ENCODE measurements at places on chromosomes 3 and 15.

- DNase-seq, result no peak
Observed at GRCh38 chr3:58519668-58520402, 17.2 kb downstream of the ACOX2 start.

DNA sequence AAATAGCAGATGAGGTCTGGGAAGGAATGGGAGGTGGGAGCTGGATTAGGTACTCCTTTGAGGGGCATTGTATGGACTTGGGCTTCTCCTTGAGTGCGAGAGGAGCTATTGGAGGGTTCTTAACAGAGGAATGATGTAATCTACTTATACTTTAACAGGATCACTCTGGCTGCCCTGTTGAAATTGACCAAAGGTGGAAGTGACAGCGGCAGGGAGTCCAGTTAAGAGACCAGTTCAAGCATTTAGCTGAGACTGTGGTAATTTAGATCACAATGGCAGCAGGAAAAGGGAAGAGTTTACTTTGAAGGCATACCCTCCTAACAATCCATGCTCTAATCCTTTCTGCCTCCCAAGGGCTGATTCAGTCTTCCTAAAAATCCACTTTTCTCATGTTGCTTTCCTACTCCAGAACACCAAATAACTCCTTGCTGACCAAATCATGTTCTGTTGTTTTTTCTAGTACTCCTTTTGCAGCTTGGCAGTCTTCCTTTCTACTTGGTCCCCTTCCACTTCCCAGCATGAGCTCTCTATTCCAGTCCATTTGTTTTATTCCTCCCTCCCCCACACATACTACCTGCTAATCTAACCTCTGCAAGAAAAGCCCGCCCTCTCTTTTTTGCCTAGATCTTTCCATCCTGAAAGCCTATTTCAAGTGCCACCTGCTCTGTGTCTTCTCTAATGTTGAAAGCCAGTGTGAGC is 139.4 kb downstream of the NECTIN3 start:
- no peak for DNase-seq

GRCh38 chr3:183244219-183244618 is 8.8 kb upstream of the B3GNT5 start:
- DNase-seq, result no peak

GRCh38 chr3:64188810-64189560 is 36.3 kb downstream of the PRICKLE2 start:
- peak; percentile 81 for DNase-seq

DNA sequence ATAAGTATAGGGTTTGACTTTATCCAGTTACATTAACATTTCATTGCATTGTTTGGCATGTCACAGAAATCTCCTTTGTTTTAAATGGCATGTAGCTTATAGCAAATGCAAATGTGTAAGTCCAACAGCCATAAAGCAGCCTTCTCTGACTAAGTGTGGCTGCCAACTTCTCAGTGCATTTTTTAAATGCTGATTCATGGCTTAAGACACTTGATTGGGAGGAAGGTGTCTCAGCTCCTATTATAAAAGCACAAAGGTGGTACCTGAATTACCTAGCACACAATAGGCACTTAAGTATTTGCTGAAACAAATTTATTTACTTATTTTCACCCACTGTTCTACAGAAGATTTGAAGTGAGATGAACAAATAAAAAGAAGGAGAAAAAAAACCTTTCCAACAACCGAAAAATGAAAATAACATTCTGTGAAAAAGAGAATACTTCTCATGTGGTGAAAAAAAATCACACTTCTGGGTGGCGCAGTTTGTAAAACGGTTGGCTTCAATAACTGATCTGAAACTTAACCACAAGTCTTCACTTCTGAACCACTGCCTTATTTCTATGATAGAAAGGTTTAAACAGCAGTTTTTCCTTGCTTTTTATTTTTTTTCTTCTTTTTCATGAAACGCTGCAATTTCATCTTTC is 105.5 kb upstream of the ICE2 start:
- DNase-seq, result no peak

DNA sequence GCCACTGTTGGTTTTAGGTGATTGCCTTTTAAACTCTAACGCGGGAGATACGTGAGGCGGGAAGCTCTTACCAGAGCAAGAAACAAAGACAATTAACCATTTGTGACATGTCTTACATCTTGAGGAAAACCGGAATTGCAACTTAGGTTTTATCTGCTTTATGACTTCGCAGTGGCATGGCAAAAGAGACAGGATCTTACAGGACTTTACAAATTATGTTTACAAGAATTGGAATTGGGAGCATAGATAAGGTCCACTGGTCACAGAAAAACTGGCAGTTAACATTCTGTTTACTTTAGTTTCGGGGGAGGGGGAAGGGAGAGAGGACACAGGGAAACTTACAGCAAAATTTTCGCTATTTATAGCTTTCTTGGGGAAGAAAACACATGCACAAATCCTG is 1119.6 kb downstream of the ZPLD1 start:
- no peak for DNase-seq

DNA sequence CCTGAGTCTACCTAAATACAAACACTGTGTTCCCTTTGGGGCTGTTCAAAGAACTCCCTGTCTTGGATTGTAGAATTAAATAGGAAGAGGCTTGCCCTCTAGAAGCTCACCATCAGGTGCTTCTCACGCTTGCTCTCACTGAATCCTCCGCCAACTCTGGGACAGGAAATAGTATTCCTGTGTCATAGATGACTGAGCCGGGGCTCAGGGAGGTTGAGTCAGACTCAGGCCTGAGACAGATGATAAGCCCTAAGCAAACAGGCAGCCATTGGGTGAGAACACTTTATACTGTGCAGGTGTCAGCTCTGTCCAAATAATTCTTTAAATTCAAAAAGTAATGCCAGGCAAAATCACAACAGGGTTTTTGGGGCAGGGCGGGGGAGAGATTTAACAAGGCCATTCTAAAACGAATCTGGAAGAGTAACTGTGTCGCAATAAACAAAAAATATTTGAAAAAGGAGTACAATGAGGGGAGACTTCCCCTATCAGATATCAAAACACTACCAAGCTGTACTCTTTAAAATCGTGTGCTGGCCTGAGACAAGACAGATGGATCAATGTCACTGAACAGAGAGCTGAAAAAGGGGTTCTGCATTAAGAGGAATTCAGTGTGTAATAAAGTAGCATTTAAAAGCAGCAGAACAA is 59.0 kb downstream of the EPHB3 start:
- no peak for DNase-seq

DNA sequence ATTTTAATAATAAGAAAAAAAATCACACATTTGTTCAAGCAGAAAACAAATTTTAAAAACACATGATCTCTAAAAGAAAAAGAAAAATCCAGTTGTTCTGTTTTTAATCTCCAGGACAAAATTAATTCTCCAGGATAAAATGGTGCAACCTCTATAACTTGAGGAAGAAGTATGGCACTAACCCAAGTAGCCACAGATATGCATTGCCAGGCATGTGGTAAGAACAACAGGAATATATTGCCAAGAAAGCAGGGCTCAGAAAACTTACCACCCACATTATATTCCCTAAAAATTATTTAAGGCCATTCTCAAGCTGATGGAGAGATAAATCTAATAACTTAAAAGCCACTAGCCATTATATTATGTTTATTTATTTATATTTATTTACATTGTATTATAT is 295.7 kb upstream of the TMCO5A start:
- DNase-seq, result no peak

DNA sequence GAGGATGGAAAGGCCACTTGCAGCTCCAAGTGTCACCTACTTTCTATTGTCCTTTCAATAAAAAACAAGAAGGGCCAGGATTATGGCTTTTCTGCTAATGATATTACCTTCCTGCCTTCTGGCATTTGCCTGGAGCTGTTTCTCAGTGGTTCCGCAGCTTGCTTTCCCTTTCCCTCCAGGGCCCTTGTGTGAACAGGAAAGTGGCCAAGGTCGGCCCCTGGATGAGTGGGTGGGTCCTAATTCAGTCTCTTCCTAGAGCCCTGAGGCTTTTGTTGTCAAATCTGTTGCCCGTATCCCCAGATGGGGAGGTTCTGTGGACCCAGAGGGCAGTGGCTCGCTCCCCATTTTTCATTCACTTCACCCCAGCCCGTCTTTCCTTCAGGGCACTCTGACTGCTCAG is 64.2 kb upstream of the UMPS start:
- no peak for DNase-seq

DNA sequence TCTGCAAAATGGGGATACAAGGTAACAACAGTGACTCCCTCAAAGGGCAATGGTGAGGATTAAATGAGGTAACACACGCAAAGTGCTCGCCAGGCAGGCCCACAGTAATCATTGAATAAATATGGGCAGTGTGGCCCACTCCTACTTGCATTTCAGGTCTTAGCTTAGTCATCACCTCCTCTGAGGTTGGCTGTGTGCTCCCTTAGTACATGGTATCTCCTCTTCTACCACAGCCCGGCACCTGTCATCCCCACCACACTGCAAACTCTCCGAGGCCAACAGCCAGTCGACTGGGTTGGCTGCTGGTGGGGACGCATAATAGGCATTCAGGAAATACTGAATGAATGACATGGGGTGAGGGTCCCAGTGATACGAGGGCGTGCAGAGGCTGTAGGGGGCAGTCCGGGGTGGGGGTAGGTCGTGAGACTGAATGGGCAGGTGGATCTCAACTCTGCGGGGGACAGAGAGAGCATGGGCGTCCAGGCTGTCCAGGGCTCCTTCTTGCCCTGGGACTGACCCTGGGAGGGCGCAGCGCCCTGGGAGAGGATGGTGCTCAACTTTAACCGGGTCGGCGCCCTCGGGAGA is 375 bp upstream of the MYZAP start:
- no peak for DNase-seq

DNA sequence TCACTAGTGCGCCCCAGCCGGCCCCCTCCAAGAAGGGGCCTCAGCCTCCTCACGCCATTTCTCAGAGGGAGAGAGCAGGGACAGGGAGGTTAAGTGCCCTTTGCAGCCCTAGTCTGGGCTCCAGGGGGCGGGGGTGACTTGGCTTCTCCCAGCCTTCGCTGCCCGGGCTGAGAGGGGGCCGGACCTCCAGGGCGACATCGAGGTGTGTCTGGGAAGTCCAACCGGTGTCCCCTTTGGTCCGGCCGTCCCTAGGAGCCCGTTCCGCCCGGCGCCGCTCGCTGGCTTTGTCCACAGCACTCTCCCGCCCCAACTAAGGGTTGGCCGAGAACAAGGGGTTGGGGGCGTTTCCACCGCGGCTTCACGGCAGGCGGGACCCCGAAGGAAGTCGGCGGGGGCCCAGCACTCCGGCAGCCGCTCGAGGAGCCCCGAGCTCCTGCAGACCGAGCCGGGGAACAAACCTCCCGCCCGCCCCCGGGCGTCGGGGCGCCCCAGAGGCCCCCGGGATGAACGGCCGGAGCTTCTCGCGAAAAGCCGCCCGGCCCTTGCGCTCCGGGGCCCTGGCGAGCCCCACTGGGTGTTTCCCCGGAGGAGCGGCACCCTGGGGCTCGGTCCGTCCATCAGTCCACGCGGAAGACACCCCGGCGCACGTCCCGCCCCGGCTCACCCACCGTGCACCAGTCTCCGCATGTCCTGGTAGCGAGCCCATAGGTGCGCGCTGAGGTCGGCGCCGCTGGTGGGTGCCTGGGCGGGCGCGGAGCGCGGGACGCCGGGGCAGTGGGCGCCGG is 627 bp downstream of the NT5DC2 start:
- peak; percentile 38 for DNase-seq

All from urothelium cell line (cell line).